NCI-H2029 (cell line): ENCODE measurements at places on chromosomes 3 and 15.
A peak's percentile ranks its signal among the peaks of the same experiment; 100 is the strongest.

DNA sequence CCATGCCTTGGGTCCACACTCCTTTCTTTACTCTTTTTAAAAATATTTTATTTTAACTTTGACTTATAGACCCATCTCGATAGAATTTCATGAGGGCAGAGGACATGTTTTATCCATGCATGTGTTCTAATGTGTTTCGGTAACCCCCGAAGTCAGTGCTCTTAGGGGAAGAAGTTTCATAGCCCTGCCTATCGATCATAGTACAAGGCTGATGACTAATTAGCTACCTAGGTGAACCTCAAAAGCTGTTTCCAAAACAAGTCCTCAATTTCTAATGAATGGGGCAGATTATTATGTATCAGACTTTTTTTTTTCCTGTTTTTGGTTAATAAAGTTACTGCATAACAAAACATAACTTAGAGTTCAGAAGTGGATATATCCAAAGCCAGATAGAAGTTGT lies 82.0 kb downstream of the MBNL1 start:
- DNase-seq: no peak

DNA sequence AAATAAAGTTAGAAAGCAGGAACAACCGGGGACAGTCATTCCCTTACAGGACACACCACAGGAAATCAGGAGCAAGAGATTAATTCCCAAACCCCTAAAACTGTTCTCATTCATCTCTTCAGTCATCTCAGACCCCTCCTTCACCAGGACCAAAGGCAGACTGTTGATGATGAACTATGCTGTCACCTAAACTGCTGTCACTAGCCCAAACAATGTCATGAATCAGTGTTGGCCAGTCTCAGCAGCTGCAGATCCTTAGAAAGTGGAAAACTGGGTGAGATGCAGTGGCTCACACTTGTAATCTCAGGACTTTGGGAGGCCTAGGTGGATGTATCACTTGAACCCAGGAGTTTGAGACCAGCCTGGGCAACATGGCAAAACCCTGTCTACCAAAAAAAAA lies 909.6 kb downstream of the ROBO1 start:
- DNase-seq: no peak

DNA sequence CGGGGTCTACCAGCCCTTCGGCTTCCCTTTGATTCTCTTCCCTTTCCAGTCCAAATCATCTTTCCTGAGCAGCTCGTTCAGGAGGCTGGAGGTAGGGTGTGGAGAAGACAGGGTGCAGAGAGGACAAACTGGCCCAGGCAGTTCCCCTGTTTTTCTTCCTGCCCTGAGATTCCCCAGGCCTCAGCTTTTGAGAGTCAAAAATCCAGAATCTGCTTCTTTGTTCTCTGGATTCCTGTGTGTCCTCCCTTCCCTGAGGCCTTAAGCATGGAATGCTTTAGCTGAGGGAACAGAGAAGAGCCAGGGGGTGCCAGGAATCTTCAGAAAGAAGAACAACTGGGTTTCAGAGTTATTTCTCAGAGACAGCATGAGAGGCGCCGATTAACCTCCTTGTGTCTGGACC lies 26.7 kb upstream of the LRTM1 start:
- DNase-seq: no peak

GRCh38 chr3:57530071-57530608 lies 14.0 kb downstream of the DNAH12 start:
- DNase-seq: no peak

GRCh38 chr3:107705046-107705445 lies 182.3 kb downstream of the BBX start:
- DNase-seq: no peak

DNA sequence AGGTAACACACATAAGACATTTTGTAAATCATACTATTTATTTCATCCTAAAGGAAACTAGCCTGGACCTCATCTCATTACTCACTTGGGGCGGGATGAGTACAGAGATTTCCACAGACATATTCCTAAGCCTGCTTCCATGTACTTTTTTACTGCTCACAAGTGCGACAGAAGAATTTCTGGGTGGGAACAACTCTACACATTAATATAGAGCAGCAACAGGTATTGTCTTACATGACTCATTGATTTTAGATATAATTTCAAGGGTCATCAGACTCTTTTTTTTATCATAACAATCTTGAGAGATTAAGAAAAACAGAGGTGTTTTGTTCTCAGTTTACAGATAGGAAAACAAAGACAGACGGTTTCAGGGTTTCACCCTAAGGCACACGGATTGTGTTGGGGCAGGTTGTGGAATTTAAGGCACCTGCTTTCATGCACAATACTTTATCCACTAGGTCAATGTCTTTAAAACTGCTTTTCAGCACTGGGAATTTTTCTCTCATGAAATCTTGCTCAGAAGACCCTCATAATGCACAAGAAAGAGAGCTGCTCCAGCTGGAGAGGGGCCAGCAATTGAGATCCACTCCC lies 186.7 kb upstream of the CDIN1 start:
- DNase-seq: no peak

- DNase-seq: no peak
Observed at GRCh38 chr3:41259449-41260062, 60.3 kb downstream of the CTNNB1 start.

GRCh38 chr15:76073554-76073953 lies 13.8 kb downstream of the TMEM266 start:
- DNase-seq: no peak

- DNase-seq: no peak
Observed at GRCh38 chr3:69741032-69741767, 1.9 kb downstream of the MITF start.

GRCh38 chr3:150636258-150636657 lies 33.1 kb downstream of the SELENOT start:
- DNase-seq: no peak

DNA sequence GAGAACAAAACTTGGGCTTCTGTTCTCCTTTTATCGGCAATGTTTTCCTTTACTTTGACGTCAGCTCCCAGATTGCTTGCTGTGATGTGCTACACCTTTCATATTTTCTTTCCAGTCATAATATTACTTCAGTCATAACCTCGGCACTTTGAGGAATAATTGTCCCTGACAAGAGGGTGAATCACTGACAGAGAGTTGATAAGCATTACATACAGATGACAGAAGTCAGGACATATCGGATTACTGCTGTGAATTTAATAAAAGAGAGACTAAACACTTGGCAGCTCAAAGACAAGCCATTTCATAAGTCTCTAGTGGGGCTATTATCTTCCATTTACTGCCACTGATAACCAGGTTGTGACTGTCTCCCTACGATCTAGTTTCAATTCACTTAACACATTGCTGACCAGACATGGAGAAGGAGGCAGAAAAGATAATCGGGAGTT lies 362.1 kb upstream of the ARRDC4 start:
- peak; percentile 17 for DNase-seq

DNA sequence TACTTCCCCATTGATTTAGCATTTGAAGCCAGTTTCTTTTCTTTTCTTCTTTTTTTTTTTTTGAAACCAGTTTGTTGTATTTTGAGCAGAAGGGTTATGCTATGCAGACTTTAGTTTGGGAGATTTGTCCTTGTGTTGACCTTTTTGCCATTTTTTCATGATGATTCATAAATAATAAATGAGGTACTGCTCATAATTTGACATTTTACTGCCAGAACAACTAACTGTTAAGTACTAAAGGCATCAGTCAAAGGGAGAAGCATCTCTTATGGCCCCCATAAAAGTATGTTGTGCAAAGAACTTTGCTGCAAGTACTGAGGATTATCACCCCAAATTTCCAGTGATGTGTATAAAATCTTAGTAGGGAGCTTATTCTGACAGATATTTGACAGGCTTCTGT lies 1.7 kb upstream of the GPR87 start:
- no peak for DNase-seq

- DNase-seq: no peak
Observed at GRCh38 chr3:78178740-78179363, 1139.0 kb downstream of the ROBO2 start.

DNA sequence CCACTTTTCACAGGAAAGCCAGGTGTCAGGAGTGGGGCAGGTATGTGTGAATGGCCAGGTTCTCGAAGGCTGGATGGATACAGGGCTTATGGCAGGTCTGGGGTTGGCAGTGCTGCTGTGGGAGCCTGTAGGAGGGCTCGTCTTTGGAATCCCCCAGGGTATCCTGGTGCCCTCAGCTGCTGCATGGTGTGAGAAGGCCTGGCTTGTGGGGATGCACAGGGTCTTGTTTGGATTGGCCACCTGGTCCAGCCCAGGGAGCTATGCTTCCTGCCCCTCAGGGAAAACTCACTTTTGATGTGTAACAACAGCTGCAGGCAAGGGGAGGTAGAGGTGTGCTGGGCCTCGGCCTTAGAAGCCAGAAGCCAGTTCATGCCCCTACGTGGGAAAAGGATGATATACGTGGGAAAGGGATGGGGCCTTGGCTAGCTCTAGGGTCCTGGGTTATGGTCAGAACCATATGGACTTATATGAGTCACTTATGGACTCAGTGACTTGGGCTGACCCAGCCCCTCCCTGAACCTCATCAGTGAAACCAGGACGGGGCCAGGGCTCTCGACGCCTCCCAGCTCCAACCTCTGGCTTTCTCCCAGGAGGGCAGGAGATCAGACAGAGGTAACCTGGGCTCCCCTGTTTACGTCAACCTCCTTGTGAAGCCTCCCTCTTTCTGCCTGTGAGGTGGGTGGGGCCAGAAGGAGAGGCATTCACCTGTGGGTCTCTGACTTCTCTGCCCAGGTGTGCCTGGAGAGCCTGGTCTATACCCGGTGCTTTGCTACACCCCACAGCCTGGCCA lies 37.8 kb upstream of the CSPG4 start:
- no peak for DNase-seq

- DNase-seq: no peak
Observed at GRCh38 chr3:63130625-63131024, 147.5 kb upstream of the SYNPR start.

DNA sequence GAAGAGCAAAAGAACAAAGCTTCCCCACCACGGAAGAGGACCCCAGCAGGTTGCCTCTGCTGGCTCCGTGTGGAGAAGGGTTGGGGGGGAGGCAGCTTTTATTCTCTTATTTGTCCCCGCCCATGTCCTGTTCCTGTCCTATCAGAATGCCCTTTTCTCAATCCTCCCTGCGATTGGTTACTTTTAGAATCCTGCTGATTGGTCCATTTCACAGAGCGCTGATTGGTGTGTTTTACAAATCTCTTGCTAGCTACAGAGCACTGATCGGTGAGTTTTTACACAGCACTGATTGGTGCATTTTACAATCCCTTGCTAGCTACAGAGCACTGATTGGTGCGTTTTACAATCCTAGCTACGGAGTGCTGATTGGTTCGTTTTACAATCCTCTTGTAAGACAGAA lies 100.6 kb upstream of the KLF13 start:
- no peak for DNase-seq

GRCh38 chr3:167913219-167913835 lies 177.8 kb downstream of the SERPINI1 start:
- no peak for DNase-seq

DNA sequence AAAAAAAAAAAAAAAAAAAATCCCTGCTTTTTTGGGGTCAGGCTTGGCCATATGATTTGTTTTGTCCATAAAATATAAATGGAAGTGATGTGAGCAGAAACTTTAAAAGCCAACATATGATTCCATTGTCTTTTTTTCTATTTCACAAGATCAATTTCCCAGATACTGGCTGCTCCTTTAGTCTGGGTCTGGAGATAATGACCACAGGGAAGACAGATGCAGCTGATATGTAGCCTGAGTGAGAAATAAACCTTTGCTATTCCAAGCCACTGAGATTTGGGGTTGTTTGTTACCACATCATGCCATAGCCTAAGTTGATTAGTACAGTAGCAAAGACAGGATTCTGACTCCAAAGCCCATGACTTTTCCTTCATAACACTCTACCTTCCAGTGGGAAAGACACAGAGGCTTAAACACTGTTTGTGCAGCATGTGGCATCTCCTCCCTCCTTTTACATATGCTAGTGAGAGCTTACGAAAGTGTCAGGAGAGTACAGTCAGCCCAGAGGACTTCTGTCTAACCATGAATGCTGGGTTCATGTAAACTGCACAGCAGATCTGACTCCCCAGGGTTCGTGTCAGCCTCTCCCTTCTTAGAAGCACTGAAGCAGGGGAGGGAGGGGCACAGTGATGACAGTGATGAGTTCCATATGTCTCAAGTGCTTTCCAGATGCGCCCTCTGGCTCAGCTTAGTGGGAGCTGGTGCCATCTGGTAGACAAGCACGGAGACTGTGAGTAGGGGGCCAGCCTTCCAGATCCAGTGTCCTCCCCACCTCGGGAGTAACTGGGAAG lies 36.7 kb upstream of the SLC7A14 start:
- DNase-seq: no peak

DNA sequence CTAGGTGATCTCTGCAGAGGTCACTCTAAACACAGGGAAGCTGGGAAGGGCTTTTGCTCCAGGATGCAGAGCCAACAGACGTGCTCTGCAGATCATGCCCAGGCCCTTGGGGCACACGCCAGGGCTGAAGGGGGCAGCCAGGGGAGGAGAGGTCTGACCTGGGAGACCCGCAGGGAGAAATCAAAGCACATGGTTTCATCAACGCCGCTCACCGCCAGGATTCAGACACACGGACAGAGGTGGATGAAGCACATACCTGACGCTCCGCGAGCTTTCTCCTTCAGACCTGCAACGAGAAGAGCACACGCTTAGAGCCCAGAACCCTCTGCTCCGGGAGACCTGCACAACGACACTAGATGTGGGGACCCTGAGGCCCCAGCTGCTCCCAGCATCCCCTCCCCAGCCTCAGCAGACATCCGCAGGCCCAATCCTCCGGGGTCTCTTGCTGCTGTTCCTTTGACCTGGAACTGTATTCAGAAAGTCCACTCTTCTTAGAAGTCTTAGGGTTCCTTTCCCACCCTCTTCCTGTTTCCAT lies 90.7 kb upstream of the IQSEC1 start:
- DNase-seq: no peak

DNA sequence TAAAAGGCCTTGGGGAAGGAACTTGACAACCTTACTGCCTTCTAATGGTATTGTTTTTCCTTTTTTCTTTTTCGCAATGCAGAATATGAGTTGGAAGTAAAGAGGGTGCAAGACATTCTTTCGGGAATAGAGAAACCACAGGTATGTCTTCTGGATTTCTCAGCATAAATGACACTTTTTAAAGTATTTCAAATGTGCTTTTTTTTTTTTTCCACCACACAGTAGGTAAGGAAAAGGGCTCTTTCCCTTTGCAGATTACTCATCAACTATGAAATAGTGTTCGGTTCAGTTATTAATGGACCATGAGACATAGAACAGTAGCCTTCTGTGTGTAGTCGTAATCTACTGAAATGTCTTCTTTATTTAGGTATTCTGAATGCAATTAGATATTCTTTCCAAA lies 162.4 kb downstream of the GHSR start:
- DNase-seq: no peak
